ENCODE measurements at places on chromosomes 12 and 14.

DNA sequence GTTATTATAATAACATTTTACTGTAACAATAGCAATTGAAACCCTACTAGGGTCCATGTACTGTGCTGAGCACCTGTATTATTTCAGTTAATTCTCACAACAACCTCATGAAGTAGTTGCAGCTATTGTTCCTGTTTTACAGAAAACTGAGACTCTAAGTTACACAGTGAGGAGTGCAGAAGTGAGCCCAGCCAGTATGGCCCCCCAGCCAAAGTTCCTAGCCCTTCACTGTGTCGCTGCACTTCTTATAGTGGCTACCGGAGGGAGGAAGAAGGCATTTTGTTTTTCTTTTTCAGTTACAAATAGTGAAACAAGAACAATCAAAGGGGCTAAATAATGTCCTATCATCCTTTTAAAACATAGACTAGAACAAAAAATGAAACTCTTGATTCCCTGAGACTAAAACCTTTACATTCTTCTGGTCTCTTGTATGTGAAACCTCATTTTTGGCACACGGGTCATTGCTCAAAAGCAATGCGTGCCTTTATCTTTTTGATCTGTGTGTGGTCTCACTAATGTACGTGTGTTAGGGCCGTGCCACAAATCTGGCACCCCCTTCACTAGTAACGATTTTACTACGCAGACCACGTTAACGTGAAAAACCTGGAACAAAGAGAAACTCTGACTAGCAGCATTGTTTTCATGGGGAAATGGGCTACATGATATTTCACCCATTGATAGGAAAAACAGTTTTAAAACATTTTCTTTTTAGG is 88.7 kb downstream of the LLPH start:
- no peak for DNase-seq

- DNase-seq, result no peak
Observed at GRCh38 chr14:82046512-82047226, 513.0 kb upstream of the SEL1L start.

GRCh38 chr12:108270035-108270848 is 68.9 kb downstream of the CMKLR1 start:
- DNase-seq, result no peak

DNA sequence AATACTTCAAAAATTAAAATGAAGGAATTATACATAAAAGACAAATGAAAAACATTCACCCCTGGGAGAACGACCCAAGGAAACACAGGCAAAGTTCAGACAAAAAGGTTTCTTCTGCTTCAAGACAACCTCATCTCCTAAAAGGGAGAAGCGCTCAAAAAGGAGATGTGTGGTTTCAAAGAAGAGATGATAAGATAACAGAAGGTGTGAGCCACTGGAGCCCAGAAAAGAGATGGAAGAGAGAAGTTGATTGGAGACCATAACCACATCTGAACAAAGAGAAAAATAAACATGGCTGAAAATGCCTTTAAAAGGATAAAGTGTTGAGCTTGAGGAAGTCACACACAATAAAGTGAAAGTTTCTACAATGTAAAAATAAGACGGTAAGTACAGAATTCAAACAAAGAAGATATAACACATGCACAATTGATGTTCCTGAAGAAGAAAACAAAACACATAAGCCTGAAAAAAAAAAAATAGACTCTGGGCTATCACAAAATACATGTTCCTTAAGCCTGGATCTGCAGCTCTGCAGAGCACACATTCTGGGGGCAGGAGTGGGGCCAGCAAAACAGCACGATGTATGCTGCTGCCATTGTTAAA is 51.6 kb upstream of the C14orf180 start:
- DNase-seq, result no peak

DNA sequence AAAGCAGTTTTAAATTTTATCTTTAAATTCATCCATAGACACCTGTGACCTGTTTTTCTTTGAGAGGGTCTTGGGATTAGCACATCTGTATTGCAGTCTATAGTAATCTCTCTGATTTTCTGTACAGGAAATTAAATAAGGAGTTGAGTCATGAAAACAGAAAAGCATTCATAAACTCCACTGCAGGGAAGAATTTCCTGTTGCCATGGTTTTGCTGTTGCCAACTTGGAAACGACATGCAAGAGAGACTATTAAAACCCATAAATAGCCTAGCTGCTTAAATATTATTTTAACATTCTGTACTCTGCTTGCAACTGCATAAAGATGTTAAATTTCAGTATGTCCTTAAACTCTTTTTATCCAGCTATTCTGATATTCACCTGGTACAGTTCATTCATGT is 281.0 kb upstream of the RGS6 start:
- DNase-seq, result no peak

DNA sequence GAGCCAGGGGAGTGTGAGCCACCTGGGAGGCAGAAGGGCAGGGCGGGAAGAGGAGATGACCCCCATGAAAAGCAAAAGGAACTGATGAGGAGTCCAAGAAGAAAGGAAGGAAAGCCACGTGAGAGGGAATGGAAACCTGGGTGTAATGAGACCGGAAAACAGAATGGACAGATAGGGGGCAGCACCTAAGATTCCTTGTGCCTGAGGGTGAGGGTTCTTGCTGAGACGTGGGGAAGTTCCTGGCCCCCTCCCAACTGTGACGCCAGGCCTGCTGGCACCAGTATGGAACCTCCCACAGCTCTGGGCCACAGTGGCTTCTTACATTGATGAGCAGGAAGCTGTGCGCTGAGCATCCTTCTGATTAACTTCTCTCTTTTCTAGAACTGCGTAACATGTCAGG is 30.8 kb downstream of the TTC7B start:
- no peak for DNase-seq

Data from GM18507 (cell line).